Endothelial cell (in vitro differentiated cells): ENCODE measurements at places on chromosomes 16 and 17.

DNA sequence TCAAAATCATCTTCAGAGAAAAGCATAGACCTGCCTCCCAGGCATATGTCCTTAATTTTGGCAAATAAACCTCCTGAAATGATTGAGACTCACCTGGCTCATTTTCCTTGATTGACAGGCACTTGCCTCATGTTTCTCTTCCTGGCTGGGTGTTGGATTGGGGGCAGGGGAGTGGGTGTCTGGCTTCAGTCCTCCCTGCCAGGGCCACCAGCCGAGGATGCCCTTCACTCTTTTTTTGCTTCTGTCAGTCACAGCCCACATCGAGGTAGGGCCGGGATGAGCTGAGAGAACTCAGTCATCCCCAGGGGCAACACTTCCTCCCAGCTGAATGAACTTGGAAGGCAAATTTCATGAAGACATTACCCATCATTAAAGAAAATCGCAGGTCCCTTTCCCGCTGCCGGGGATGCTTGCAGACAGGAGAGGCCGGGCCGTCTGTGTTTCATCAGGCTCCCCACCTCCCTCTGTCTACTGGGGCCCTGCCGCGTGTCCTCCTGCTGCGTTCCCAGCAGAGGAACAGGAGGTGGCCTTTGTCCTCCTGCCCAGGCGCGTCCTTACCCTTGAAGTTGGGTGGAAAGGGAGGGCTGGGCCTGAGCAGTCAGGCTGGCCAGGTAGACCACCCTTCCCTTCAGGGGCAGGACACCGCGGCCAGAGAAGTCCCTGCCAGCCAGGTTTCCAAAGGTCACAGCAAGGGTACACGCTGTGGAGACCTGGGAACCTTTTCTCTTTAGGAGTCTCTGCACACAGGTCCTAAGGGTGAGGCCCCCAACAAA lies 11.2 kb upstream of the DNAH17 start:
- no peak for DNase-seq

DNA sequence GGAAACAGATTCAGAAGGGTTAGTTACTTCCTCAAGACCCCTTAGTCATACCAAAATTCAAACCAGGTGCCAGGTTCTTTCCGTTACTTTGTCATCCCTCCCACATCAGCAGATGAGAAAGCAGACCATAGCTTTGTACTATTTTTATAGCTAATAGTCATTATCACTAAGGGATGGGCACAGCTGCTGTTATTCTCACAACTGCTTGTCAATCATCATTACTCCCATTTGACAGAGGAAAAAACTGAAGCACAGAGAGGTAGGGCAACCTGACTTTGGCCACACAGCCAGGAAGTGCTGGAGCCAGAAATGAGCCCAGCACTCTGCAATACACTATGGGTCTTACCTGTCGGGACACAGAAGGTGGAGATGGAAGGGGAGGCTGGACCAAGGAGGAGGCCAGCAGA lies 30.0 kb downstream of the TEKT5 start:
- DNase-seq: no peak

- DNase-seq: no peak
Measured at GRCh38 chr17:72421128-72422092, 300.6 kb downstream of the SOX9 start.

GRCh38 chr16:89156740-89157645 lies 14.6 kb upstream of the CDH15 start:
- DNase-seq: no peak

DNA sequence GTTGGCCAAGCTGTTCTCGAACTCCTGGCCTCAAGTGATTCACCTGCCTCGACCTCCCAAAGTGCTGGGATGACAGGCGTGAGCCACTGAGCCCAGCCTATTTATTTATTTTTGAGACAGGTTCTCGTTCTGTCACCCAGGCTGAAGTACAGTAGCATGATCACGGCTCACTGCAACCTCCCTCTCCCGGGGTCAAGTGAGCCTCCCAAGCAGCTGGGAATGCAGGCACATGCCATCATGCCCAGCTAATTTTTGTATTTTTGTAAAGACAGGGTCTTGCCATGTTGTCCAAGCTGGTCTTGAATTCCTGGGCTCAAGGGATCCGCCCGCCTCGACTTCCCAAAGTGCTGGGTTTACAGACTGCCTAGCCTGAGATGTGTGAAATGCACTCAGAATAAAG lies 10.2 kb upstream of the SEC14L1 start:
- no peak for DNase-seq

GRCh38 chr17:65902155-65902554 lies 289.8 kb downstream of the CEP112 start:
- no peak for DNase-seq

- no peak for DNase-seq
Measured at GRCh38 chr17:75428543-75429469, 23.3 kb upstream of the GRB2 start.

GRCh38 chr16:84031556-84031955 lies 11.0 kb downstream of the SLC38A8 start:
- DNase-seq: no peak

- DNase-seq: no peak
Measured at GRCh38 chr16:85436636-85437165, 176.4 kb upstream of the GSE1 start.

DNA sequence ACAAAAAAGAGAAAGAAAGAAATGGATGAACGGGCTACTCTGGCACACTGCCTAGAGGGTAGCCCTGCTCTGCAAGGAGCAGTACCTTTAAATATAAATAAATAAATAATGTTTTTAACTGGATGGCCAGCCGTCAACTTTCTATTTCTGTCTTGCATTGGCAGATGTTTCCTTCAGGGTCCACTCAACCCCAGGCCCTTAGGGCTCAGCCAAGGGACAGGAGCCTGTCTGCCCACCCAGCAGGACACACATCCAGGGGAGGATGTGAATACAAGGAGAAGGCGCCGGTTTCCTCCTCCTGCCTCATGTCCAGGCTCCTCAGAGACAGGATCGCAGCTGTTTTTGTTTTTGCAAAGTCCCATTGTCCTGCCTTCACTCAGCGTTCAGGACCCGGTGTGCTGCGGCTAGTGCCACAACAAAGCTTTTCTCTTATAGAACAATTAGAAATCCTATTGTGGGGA lies 22.6 kb downstream of the TTYH2 start:
- DNase-seq: no peak

- no peak for DNase-seq
Measured at GRCh38 chr16:50525716-50526115, 22.5 kb upstream of the NKD1 start.

- DNase-seq: no peak
Measured at GRCh38 chr17:7043497-7044198, at the start of gene SLC16A11. Gene SLC16A11, minus strand, starts transcription at chr17:7044092. Its CDS starts 579 bp downstream, at chr17:7043513.

DNA sequence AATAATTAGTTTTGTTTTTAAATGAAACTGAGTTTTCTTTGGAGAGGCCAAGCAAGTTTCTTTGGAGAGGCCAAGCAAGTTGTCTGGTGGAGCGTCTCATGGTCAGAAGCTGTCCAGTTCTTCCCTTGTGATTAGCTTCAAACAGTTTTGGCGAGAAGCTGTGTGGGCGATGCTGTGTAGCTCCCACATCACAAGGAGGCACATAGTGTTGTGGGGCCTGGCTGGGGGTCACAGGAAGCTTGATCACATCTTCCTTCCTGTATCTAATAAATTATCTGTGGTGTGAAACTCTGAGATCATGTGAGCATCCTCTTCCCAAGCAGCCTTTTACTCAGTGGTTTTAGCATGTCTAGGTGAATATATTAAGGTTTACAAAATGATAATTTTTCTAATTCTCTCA lies 33.9 kb downstream of the SPECC1 start:
- DNase-seq: no peak

DNA sequence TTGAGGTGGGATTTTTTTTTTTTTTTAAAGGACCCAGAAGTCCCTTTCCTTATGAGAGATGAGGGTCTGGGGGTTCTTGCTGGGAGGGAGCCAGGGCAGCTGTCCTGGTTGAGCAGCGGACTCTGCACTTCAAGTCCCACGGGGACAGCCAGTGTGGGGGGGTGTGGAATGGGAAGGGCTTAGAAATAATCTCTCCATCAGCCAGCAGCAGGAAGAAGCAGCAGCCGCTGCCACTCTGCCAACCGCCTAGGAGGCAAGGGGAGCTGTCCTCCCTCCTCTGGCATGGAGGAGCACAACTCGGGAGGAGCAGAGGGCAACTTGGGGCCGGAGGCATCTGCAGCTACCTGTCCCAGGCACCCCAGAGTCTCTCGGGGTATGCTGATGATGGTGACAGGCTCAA lies at the start of gene KCNG4:
TSS of gene KCNG4 (minus strand) at position 104 of the 400 bp plus-strand sequence. CDS start 2,527 bp downstream, outside the sequence.
- DNase-seq: no peak

GRCh38 chr16:73019457-73020362 lies 28.2 kb downstream of the ZFHX3 start:
- no peak for DNase-seq

- no peak for DNase-seq
Measured at GRCh38 chr17:27989046-27989445, 53.4 kb upstream of the NLK start.

DNA sequence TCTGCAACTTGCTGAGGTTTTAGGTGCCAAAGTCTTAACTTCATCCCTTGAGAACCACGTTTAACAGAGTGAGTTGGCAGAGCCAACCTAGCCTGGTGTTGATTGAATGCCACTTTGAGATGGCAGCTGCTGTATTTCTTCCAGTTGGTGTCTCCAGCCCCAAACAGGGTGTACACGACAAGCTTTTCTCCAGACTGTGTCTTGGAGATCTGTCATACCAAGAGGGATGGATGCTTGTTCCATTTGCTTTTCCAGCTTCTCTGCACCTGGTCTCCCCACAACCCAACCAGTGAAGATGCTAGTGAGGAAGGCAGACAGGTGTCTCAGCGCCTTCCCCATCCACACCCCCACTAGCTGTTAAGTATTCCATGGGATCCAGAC lies 141.1 kb upstream of the HS3ST2 start:
- DNase-seq: no peak

GRCh38 chr17:65261682-65262636 lies 124.8 kb downstream of the RGS9 start:
- DNase-seq: no peak

GRCh38 chr17:60472449-60472848 lies 50.2 kb downstream of the CHCT1 start:
- DNase-seq: no peak

DNA sequence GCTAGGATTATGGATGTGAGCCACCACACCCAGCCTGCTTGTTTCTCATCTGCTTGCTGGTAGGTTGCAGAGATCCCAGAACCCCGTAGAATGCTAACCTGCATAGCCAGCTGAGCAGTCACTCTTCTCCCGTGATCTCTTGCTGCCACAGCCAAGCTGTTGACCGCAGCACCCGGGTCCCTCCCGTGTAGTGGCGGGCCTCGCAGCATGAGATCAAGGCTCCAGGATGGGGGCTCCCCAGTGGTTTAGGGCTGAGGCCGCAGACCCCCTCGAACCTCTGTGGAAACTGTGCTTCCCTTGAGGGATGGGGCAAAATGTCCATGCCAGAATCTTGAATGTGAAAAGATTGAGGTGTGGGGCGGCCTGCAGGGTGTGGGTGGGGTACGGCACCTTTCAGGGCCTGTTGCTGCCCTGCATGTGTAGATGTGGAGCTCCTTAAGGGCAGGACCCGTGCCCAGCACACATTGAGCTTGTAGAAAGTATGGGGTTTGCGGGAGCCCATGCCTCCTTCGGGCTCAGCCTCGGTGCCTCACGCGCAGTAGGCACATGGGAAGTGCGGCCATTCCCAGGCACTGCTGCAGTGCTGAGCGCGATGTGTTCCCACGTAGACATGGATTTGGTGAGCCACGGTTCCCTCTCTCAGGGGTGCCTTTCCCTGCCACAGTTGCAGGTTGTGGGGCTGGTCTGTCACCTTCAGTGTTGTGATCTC lies 99.9 kb downstream of the BANP start:
- no peak for DNase-seq
